Transverse colon (tissue), 4 donors: ENCODE measurements at places on chromosomes 4 and X. TPM values are rescaled to one million over a fixed set of nuclear protein-coding genes. Genes with fewer than 3 reads are reported as not detected.
A peak's percentile ranks its signal among the peaks of the same experiment; 100 is the strongest.

DNA sequence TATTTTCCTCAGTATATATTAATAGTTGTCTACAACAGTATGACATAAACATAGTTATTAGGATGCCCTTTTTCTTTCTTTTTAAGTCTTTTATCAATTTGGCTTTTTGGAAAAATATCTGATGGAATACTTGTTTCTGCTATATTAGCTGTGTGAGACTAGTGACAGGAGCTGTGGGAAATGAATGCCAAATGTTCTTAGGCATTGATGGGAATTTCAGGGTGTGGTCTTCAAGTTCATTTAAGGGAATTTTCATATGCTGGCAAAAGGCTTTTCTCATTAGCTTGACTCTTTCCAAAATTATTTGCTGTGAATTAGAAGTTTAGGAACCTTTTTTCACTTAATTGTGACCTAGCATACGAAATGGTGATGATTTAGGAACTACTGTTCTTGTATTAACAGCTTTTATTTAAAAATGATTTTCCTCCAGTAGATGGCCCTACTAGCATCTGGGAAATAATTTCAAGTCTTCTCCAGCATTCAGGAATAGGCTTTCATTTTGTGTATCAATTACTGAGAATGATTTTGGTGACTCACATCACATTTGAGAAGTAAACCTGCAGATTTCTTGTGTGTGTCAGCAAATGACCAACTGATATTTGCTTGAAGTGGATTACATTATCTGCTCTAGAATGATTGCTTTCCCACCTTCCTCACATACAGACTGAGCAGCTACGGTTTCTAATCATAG, 70.9 kb downstream of the HTT start:
- DNase-seq = no peak

DNA sequence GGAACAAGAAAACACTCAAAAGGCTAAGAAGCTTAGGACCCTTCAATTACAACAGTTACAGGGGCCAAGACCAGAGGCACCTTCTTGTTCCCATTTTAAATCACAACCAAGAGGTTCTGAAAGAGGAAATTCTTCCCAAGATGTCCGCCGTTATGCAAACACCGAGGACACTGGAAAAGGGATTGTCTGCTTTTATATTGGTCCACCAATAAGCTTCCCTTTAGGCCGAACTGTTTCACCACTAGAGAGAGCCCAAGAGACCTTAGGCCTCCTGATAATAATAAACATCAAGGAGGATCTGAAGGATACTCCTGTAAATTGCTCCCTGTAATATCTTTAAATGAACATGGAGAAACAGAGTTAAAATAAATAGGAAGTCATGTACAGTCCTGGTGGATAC, 92.6 kb upstream of the NLRP2B start:
- no peak for DNase-seq

- DNase-seq = no peak
Measured at GRCh38 chr4:3676907-3677747, 89.1 kb upstream of the ADRA2C start.

- DNase-seq = no peak
Measured at GRCh38 chr4:69092980-69093568, 3.2 kb upstream of the UGT2B7 start.

GRCh38 chrX:115521741-115522140, 39.2 kb upstream of the PLS3 start:
- DNase-seq = no peak

- peak; percentile 44 for DNase-seq
Measured at GRCh38 chr4:15396157-15396800, 31.6 kb upstream of the C1QTNF7 start.

GRCh38 chrX:11887175-11887574, 129.1 kb downstream of the MSL3 start:
- DNase-seq = no peak

- no peak for DNase-seq
Measured at GRCh38 chr4:91471280-91471679, 832.5 kb upstream of the GRID2 start.

The NRK gene
- 0.32 TPM for total RNA-seq

The ATP2B3 gene
- not detected for total RNA-seq

The GLA gene
- 1.4 TPM for total RNA-seq

The SYTL5 gene
- 3.0 TPM for total RNA-seq

The PDGFC gene
- total RNA-seq = 7.5 TPM

The BLTP1 gene
- 132 TPM for total RNA-seq
